Cardiac fibroblast (primary cell): ENCODE measurements at places on chromosomes 6 and 20.

- DNase-seq: no peak
Observed at GRCh38 chr6:139919107-139920026, 544.9 kb upstream of the CITED2 start.

DNA sequence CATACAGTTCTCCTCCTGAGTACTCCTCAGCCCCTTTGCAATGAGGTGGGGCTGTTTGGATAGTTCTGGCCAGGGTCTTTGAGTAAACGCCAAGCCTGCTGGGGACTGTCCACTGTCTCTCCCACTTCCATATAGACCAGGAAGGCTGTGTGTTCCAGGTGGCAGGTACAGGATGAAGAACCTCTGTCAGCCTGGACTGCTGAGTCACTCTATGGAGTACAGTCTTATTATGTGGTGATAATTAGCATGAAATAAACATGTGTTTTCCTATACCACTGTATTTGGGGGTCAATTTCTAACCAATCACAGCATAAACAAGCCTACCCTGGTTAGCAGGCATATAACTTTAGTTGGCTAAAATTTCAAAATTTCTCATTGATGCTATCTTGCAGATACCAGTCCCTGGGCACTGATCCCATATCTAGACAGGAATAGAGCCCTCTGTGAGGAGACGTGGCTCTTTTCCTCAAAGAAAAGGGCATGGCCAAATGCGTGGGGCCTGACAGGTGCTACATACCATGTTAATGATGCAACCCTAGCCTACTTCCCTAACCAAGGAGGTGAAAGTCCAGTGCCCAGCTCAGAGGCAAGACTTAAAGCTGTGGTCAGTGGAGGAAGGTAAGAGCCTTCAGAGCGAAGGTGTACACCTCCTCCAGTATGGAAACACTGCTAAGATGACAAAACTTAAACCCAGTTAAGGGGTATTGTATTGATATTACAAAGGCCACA, 4.5 kb upstream of the ALDH8A1 start:
- DNase-seq: no peak

GRCh38 chr6:168366473-168366872, 46.9 kb upstream of the DACT2 start:
- DNase-seq: no peak

DNA sequence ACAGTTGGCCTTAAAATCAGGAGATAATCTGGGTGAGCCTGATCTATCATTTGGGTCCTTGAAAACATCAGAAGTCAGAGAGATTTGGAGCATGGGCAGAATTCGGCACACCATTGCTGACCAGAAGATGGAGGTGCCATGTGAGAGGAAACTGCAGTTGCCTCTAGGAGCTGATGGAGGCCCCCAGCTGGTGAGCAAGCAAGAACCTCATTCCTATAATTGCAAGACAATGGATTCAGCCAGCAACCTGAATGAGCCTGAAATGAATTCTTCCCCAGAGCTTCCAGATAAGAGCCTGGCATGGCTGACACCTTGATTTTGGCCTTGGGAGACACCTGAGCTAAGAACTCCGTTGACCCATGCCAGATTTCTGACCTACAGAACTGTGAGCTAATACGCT, 76.3 kb upstream of the FYN start:
- DNase-seq: no peak

GRCh38 chr6:42693725-42694323, 28.6 kb downstream of the PRPH2 start:
- no peak for DNase-seq

GRCh38 chr6:80210618-80211017, 104.1 kb downstream of the BCKDHB start:
- DNase-seq: peak; percentile 76

GRCh38 chr6:147693181-147693580, 184.7 kb downstream of the SAMD5 start:
- DNase-seq: no peak

- DNase-seq: no peak
Observed at GRCh38 chr20:1968964-1969363, 24.9 kb downstream of the PDYN start.

GRCh38 chr20:57508381-57508780, 16.6 kb downstream of the CTCFL start:
- no peak for DNase-seq

DNA sequence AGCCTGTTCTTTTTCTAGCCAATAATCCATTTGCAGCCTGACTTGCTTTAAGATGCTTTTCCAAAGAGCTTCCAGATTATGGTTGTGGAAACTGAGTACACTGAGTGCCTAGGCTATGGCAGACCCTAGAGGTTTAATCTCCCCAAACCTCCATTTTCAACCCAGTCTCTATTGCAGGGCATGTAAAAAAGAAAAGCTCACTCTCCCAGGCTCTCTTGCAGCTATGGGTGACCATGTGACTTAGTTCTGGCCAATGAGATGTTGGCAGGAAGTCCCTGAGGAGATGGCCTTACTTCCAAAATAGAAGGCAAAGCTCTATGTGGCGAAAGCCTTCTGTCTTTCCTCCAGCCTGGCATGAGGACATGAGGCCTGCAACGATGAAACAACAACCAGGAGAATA, 3.8 kb downstream of the PDRG1 start:
- no peak for DNase-seq

DNA sequence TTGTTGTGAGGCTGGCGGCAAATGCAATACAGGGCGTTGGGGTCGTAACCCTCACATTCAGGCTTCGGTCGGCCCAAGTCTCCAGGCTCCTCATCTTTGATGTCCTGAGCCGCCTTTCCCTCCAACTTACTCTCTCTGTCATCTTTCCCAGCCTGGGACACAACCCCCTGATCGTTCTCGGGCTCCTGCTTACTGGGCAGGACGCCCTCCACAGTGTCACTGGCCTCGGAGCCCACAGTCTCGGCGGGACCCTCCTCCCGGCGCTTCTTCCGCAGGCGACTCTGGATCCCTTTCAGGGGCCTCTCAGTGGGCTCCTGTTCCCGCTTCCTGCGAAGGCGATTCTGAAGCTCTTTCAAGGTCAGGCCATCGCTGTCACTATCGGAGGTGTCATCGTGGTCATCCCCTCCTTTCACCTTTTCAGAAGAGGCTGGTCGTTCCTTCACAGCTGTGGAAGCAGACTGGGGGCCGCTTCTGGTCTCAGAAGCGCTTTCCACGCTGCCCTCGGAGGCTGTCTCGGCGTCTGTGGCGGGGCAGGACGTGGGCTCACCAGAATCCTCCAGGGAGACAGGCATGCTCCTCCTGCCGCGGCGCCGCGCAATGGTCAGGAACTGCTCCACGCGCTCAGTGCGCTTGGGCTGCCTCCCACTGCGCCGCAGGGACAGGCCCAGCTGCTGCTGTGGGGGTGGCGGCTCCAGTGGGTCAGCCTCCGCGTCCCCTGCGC, 15.4 kb downstream of the DIDO1 start:
- no peak for DNase-seq

DNA sequence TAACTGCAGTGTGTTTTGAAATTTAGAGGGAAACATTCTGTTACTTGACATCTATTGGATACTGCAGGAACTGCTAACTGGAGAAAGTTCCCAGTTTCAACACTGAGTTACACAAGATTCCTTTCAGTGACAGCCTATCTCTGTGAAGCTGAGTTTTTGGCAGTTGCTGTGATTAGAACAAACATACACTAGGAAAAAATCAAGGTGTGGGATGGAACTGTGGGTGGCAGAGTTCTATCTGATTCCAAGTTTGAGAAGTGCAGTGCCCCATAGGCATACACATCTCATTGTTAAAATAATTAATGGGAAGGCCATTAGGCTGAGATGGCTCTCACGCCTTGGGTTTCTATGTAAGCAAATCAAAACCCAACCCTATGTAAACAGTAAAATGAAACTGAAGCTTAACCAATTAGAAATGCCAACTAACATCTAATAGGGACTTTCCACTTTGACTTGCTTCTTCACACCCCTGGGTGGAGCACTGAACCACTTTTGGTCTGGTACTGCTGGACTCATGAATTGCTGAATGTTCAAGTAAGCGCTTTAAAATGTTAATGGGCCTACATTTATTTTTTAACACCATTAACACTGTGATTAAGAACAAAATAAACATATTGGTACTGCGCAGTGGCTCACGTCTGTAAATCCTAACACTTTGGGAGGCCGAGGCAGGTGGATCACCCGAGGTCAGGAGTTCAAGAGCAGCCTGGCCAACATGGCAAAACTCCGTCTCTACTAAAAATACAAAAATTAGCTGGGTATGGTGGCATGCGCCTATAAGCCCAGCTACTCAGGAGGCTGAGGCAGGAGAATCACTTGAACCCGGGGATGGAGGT, 55.2 kb upstream of the TBC1D7 start:
- peak; percentile 27 for DNase-seq

DNA sequence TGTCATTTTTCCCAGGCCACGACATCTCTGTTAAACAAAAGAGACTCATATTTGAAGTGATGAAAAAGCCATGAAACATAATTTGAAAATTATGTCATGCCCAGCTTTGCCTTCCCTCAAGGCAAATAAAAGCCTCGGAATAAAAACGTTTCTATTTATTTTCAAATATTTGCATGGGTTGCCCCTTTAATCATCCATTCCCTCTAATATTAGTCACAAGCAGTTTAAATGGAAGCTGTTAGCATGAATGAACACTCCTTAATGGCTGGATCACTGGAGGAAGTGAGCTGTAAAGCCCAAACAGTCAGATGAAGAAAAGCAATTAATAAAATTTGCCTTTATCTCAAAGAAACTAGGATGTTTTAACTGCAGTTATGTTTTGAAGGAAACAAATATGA, 69.3 kb upstream of the STMND1 start:
- no peak for DNase-seq

- DNase-seq: no peak
Observed at GRCh38 chr20:45993197-45993951, 15.3 kb upstream of the MMP9 start.

- DNase-seq: no peak
Observed at GRCh38 chr6:157285422-157285779, 37.9 kb downstream of the TMEM242 start.
